NCI-H1105 (cell line): ENCODE measurements at places on chromosomes 5 and 9.

- DNase-seq, result no peak
These were observed 461.0 kb upstream of the C9orf72 start for GRCh38 chr9:28034242-28034641.

DNA sequence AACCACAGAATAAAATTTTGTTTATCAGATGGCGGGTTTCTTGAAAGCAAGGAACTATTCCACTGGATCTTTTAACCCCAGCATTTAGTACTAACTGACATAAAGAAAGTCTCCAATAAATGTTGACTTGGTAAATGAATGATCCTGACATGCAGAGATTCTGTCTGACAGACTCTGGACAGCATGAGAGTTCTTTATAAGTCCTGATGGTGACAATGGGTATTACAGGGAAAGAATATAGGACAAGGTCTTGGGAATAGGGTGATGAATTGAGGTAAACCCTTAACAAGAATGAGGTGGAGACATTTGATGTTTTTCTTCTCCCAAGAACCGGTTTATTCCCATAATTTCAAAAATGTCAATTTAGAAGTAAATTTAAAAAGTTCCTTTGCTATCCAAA lies 453.9 kb downstream of the TUSC1 start:
- DNase-seq, result no peak

DNA sequence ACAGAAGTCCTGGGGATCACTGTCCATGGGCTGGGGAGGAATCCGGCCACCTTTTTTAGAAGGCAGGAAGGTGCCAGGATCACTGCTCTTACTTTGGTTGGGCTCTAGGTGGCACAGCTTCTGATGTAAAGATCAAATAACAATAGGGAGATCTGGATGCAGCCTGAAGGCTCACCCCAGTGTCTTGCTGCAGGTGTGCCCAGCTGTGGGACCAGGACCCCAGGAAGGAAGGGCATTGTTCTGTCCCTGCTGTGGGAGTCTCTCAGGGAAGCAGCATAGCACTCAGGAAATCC lies 69.6 kb downstream of the DAB2IP start:
- no peak for DNase-seq

DNA sequence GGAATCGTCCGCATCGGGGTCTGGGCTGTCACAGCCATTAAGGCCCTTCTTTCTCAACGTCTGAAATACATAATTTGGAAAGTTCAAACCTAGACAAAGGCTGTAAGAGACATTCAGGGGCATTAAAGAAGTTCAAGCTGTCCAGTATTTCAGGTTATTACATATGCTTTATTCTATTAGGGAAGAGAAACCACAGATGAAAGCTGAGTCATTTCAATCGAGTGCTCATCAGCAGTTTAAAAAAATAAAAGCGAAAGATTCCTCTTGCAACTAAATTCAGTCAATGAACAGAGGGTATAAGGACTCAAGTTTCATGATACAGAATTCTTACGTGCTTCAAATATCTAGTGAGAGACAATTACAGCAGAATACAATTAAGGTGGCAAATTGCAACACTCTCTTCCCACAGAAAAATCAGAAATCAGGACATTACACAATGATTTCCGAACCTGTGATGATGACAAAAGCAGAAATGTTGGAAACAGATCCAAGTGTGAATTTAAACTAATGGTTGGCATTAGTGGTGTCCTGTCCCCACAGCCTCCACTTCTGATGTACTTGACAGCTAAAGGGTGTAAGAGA lies 121.6 kb downstream of the MEF2C start:
- DNase-seq, result no peak

DNA sequence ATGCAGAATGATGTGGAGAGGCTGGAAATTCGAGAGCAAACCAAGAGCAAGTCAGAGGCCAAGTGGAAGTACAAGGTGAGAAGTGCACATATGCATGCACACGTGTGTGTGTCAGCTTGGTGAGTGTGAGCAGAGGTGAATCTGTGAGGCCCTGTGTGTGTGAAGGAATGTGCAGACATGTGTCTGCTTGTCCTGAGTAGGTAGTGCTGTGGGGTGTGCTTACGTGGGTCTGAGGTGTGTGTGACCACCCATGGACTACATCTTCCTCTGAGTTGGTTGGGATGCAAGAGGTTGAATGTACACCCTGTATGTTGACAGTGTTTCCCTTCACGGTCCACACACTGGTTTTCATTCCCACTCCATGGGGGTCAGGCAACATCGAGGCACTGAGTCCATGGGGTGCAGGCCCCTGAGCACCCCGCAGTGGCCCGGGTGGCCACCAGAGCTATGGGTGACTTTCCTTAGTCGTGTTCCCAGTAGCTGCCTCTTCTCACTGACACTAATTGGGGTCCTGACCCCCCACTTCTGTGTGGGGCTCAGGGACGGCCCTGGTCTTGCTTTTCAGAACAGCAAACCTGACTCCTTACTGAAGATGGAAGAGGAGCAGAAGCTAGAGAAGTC lies 86.7 kb downstream of the PHF2 start:
- DNase-seq, result no peak

- no peak for DNase-seq
These were observed 13.8 kb upstream of the NKD2 start for GRCh38 chr5:994821-995220.

- no peak for DNase-seq
These were observed 2.4 kb upstream of the HAPLN1 start for GRCh38 chr5:83723031-83723430.

GRCh38 chr5:103408408-103408807 lies 149.8 kb downstream of the MACIR start:
- DNase-seq, result no peak

DNA sequence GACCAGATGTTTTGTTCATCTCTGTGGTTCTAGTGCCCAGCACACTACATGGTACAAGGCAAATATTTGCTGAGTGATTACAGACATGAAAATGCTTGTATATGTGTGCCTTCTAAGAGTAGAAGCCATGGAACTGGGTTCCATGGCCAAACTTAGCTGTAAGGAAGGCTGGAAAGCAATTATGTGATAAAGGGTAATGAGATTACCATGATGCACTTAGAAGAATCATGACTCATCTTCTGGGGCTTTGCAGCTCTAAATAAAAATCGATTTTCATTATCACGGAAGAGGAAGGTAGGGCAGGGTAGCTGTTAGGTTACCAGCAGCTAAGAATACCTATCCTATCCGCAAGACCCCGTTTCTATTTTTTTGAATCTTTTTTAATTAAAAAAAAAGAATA lies 28.0 kb downstream of the RFK start:
- DNase-seq, result no peak

DNA sequence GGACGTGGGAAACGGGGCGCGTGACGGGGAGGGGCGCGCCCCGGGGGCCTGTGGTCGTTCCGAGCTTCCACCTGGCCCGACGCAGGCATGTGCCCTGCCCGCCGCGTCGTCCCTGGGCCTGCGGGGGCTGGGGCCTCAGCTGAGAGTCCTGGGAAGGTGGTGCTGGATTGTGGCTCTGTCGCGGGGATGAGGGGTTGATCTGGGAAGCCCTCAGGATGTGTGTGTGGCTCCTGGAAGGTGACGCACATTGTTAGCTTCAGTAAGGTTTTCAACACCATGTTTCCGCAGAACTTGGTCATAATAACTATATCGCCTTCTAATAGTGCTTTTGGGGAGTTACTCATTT lies 589.1 kb downstream of the MTRR start:
- no peak for DNase-seq

DNA sequence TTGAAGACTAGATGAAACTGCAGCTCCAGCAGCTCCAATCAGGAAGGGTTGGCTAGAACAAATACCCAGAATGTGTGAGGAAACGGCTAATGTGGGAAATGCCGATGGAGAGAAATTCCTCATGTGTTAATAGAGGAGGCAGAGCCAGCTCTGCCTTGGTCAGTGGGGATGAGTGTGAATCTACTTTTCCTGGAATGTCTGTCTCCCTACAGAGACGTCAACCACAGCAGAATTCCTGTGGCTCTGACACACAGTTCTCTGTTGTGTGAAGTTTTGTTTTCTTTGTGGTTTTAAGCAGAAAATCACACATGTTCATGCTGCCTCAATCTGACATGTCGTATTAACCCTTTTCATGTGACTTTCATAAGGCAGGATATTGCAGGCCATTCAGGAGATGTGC lies 476.6 kb upstream of the WWC1 start:
- DNase-seq, result no peak

DNA sequence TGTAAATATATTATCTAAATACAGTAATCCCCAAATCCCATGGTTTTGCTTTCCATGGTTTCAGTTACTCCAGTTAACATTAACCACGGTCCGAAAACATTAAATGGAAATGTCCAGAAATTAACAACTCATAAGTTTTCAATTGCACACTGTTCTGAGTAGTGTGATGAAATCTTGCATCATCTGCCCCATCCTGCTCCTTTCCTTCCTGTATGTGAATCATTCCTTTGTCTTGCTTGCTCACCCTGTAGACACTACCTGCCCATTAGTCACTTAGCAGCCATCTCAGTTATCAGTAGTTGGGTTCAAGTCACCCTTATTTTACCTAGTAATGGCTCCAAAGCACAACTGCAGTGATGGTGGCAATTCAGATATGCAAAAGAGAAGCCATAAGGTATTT lies 1568.5 kb upstream of the WWC1 start:
- DNase-seq, result no peak

GRCh38 chr9:134403682-134404301 lies 77.5 kb downstream of the RXRA start:
- no peak for DNase-seq

DNA sequence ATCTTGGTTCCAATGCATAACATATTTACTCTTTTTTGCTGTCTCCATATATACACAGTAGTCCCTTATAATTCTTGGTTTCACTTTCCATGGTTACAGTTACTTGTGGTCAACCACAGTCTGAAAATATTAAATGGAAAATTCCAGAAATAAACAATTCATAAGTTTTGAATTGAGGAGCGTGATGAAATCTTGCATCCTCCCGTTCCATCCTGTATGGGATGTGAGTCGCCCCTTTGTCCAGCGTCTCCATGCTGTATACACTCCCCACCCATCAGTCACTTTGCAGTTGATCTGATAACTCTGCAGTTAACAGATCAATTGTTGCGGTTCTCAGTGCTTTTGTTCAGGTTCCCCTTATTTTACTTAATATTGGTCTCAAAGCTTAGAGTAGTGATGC lies 11.5 kb upstream of the FAF2 start:
- DNase-seq, result no peak

DNA sequence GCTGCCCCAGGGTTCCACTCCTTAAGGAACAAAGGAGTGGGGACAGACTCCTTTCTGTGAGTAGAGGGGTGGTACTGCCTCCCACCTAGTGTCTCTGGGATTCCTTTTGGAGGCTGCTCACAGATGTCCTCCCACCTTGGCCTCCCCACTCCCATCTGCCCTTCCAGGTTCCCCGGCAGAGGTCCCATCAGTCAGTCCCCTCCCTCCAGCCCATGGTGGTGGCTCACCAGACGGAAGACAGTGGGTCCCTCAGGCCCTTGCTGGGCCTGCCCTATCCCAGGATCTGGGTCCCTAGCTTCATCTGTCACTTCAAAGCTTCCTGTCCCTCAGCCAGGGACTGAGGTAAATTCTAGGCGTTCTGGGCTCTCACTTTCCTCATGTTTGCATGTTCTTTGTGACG lies 35.6 kb upstream of the NEK6 start:
- no peak for DNase-seq

GRCh38 chr9:127109212-127109711 lies 13.2 kb downstream of the ANGPTL2 start:
- DNase-seq, result no peak

- DNase-seq, result no peak
These were observed 256.3 kb downstream of the ADAMTSL1 start for GRCh38 chr9:18730241-18730640.

- no peak for DNase-seq
These were observed 734.8 kb downstream of the TLE1 start for GRCh38 chr9:80954521-80954920.

DNA sequence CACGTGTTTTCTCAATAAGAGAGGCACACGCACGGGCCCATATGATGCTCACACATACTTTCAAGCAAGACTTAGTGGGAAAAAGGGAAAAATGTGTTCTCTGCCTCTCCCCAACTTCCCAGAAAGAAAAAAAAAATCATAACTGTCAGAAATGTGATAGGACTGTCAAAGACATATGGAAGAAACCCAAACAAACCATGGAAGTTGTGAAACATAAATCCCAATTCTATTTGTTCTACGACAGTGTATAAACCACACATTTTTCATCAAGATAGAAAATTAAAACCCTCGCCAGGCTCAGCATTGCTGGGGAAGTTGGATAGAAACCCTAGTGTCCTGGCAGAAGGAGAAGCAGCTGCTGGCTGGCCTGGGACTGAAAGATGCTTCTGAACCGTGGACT lies 211.9 kb downstream of the PAX5 start:
- no peak for DNase-seq

- DNase-seq, result no peak
These were observed 484.8 kb downstream of the EBF1 start for GRCh38 chr5:158614951-158615350.

GRCh38 chr5:136458481-136458880 lies 93.1 kb upstream of the TRPC7 start:
- no peak for DNase-seq

DNA sequence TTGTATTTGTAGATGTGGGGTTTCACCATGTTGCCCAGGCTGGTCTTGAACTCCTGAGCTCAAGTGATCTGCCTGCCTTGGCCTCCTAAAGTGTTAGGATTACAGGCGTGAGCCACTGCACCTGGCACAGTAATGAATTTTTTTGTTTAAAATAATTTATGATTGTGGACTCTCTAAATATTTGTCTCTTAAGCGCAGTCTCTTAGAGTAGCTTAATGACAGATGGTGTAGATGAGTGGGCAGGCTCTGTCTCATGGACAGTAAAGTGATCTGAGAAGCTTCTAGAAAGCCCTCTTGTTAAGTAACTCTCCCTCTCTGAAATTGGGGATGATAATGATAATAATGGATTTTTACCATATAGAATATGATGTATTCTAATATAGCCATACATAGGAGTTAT lies 47.5 kb upstream of the KIAA1958 start:
- DNase-seq, result no peak

GRCh38 chr9:107847978-107848964 lies 358.7 kb upstream of the KLF4 start:
- DNase-seq, result no peak

DNA sequence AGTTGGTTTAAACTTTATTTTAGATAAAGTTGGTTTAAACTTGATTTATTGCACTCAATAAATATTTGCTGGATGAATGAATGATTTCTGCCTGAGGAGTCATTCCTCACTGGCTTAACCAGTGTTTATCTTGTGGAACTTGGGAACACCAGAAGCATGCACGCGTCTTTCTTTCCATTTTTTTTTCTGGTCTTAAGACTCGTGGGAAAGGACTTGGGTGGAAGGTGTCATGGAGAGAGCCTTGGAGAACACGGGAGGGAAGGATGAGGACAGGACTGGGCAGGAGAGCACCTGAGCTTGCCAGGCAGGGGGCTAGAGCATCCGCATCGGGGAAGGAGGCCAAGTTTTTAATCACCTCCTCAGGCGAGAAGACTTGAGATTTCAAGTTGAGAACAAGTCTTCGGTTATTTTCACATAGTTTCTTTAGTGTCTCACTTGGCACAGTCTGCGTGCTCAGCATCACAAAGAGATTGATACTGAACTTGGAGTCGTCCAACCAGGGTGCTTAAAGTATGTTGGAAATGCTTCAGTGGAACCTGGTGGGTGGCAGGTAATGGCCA lies 144.2 kb downstream of the PDZD2 start:
- DNase-seq, result no peak

GRCh38 chr5:152136321-152136720 lies 211.7 kb upstream of the GLRA1 start:
- DNase-seq, result no peak

GRCh38 chr5:126814721-126815404 lies 37.9 kb downstream of the LMNB1 start:
- DNase-seq, result no peak
